Breast epithelium (tissue), 4 donors: ENCODE measurements at places on chromosomes 2 and 18. TPM values are rescaled to one million over a fixed set of nuclear protein-coding genes. Genes with fewer than 3 reads are reported as not detected.

GRCh38 chr2:9313443-9313842 lies 106.8 kb downstream of the ASAP2 start:
- H3K36me3 ChIP-seq: no peaks in the 10 kb centered on the region
- DNase-seq: no peak
- no peak overlapping the region for H3K27ac ChIP-seq
- no peak overlapping the region for H3K4me3 ChIP-seq
- H3K27me3 ChIP-seq: no peaks in the 10 kb centered on the region
- H3K4me1 ChIP-seq: peaks cover 17% of the 10 kb centered on the region

GRCh38 chr18:10723496-10723895 lies 197.7 kb downstream of the NAPG start:
- no peak overlapping the region for H3K27ac ChIP-seq
- no peak for DNase-seq
- H3K36me3 ChIP-seq: no peaks in the 10 kb centered on the region
- H3K27me3 ChIP-seq: no peaks in the 10 kb centered on the region
- H3K4me1 ChIP-seq: no peaks in the 10 kb centered on the region

GRCh38 chr2:72934683-72935610 lies 17.6 kb downstream of the EMX1 start:
- H3K4me1 ChIP-seq: no peaks in the 10 kb centered on the region
- no peaks in the 10 kb centered on the region for H3K36me3 ChIP-seq
- H3K27ac ChIP-seq: no peak overlapping the region
- peaks cover 7% of the 10 kb centered on the region for H3K27me3 ChIP-seq
- no peak overlapping the region for H3K4me3 ChIP-seq

- H3K4me1 ChIP-seq: peaks cover 2% of the 10 kb centered on the region
- H3K27ac ChIP-seq: no peak overlapping the region
- H3K4me3 ChIP-seq: no peak overlapping the region
Observed at GRCh38 chr18:8942021-8942908, 160.2 kb upstream of the NDUFV2 start.

- H3K36me3 ChIP-seq: no peaks in the 10 kb centered on the region
- no peak for DNase-seq
- no peaks in the 10 kb centered on the region for H3K4me1 ChIP-seq
- no peak overlapping the region for H3K4me3 ChIP-seq
- no peaks in the 10 kb centered on the region for H3K27me3 ChIP-seq
- H3K27ac ChIP-seq: no peak overlapping the region
Observed at GRCh38 chr2:140947236-140947635, 1183.6 kb downstream of the LRP1B start.

GRCh38 chr2:64485961-64486360 lies 32.0 kb downstream of the LGALSL start:
- H3K27me3 ChIP-seq: no peaks in the 10 kb centered on the region
- peaks cover 3% of the 10 kb centered on the region for H3K4me1 ChIP-seq
- no peak for DNase-seq

DNA sequence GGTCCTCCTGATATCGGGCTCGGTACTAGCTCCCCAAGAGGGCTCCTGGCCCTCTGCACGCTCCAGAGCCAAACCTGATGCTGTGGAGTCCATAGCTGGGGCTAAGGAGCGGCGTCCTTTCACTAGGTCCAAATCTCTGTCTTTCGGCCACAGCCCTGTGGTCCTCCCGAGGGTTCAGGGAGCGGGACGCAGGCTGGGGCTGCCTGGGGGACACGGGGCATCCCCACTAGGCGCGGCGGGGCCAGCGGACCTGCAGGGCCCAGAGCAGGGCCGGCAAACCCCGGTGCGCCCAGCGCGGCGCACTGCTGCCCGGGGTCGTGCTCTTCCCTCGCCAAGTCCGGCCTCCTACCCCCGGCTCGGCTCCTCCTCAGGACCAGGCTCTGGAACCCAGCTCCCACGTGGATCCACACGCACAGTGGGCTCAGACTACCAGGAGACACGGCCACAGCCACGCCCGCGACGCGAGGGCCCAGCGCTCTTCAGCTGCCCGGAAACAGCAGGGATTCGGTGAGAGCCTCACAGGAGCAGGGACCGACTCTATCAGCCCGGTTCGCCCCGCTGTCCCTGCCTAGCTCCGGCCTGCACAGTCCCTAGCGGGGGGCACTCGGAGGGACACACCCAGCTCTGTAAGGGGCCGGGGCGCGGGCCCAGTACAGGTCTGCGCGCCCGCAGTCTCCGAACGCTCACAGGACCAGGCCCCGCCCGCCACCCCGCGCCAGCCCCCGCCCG lies 593 bp downstream of the ZNF514 start:
- no peaks in the 10 kb centered on the region for H3K27me3 ChIP-seq
- peak overlapping the region; percentile 95 for H3K4me3 ChIP-seq

Gene ADAM23
- 0.66 TPM for total RNA-seq

Gene ARHGAP15
- total RNA-seq: 10.7 TPM

Gene LIMS3
- total RNA-seq: 1.6 TPM

Gene CRYGD
- not detected for total RNA-seq

Gene PFN4
- total RNA-seq: not detected

Gene TMEFF2
- not detected for total RNA-seq
